ENCODE measurements at places on chromosomes 5 and 9.
A peak's percentile ranks its signal among the peaks of the same experiment; 100 is the strongest.

DNA sequence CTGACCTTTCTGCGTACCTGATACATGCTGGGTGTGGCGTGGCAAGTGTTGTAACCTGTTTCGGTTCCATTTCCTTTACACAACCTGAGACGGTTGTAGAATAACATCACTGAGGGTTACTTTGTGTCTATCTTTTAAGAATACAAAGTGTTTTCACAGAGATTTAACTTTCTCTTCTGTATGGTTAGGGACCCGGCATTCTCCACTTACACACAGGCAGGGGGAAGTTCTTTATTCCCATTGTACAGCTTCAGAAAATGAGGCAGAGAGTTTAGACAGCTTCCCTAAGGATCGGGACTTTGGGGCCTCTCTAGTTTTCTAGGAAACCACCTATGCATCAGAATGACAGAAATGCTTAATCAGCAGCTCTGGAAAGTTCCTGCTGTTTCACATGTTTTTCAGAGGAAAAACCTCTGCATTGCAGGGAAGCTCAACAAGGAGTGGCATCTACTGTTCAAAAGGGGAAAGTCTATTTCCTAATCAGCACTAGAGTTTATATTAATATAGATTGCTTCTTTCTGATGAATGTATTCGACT lies 41.3 kb downstream of the CAST start:
- no peak for DNase-seq

GRCh38 chr9:116937361-116937760 lies 250.3 kb downstream of the TRIM32 start:
- DNase-seq = no peak

- no peak for DNase-seq
Measured at GRCh38 chr9:109047259-109047658, 34.0 kb upstream of the CTNNAL1 start.

GRCh38 chr9:92763721-92764380 lies 782 bp downstream of the BICD2 start:
- peak; percentile 75 for DNase-seq

DNA sequence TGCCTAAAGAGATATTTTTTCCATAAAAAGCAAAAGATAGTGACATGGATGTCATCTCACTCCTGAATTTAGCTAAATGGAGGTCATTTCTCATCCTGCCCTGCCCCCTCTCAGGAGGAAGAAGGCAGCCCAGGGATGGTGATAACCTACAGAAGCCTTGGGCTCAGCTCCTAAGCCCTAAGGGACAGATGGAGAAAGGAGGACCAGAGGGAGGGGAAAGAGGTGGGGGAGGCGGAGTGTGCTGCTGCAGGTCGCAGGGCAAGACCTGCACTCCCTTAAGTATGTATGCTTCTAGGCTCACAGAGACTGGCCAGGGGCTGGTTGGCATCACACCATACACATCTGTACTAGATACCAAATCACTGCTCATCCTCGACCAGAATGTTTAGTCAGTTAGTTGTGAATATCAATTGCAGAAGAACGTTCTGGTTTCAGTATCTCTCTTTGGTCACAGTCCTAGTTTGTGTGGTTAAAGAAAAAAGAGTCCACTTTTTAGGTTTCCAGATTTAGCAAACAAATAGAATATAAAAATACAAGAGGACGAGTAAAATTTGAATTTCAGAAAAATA lies 18.4 kb upstream of the CDKN2AIPNL start:
- no peak for DNase-seq

- no peak for DNase-seq
Measured at GRCh38 chr5:143913008-143913752, 101.2 kb downstream of the HMHB1 start.

DNA sequence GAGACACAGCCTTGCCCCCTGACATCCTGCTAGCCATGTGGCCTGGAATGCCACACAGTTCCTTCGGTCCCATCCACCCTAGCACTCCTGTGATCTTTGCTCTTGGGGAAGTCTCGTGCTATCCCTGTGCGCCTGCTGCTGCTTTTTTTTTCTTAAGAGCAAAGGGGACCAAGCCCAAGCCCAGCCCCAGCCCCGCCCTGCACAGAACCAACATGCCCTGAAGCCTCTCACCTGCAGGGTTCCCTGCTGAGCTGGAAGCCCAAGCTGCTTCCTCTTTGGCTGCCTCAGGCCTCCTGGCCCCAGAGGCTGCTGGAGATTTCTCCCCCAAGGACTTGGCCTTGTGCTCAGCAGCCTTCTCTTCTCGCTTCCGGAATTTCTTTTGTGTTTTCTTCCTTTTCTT lies 1.8 kb downstream of the SURF6 start:
- peak; percentile 53 for DNase-seq
